ENCODE measurements at places on chromosomes 7 and 10.

GRCh38 chr10:90195288-90195840, 494.0 kb downstream of the KIF20B start:
- no peak for DNase-seq

- DNase-seq: no peak
Observed at GRCh38 chr7:124456286-124456685, 309.3 kb downstream of the GPR37 start.

- no peak for DNase-seq
Observed at GRCh38 chr7:100641860-100642533, 645 bp upstream of the TFR2 start.

GRCh38 chr10:84829131-84829530, 500.7 kb downstream of the CCSER2 start:
- DNase-seq: peak; percentile 18

- DNase-seq: peak; percentile 40
Observed at GRCh38 chr7:91892821-91893340, 12.4 kb upstream of the MTERF1 start.

- no peak for DNase-seq
Observed at GRCh38 chr7:52197221-52197620, 838.2 kb upstream of the POM121L12 start.

DNA sequence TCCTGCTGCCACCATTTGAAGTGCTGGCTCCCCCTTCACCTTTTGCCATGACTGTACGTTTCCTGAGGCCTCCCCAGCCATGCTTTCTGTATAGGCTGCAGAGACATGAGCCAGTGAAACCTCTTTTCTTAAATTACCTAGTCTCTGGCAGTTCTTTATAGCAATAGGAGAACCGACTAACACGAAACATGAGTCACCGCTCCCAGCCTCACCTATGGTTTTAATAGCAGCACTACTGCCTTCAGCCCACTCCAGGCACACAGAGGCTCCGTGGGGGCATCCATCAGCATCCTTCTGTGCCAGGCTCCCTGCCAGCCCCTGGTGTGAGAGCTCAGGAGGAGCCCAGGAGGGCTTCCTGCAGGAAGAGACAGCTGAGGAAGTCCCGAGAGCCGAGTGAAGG, 5.5 kb upstream of the ZNF316 start:
- no peak for DNase-seq

DNA sequence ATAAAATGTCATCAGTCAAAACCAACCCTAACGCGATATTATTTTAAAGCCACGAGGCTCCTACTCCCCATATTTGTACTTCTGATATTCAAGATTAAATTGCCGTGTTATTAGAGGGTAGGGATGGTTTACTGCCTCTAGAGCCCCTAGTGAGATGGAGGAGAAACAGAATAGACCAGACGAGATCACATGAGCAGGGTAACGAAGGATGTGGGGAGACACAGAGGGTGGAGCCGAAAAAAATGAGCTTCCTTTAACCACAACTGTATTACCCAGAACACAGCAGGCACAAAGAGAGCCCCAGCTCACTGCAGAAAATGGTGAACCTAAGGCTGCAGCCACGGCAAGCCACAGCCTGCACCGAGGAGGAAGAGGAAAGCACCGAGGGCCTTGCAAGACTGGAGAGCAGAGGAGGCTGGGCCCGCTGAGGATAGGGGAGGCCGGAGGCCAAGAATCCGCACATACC, 14.3 kb downstream of the ZC3HAV1 start:
- no peak for DNase-seq

GRCh38 chr10:105953861-105954260, 1210.6 kb downstream of the SORCS1 start:
- DNase-seq: no peak

- DNase-seq: no peak
Observed at GRCh38 chr7:107846324-107846723, 43.3 kb upstream of the SLC26A3 start.

DNA sequence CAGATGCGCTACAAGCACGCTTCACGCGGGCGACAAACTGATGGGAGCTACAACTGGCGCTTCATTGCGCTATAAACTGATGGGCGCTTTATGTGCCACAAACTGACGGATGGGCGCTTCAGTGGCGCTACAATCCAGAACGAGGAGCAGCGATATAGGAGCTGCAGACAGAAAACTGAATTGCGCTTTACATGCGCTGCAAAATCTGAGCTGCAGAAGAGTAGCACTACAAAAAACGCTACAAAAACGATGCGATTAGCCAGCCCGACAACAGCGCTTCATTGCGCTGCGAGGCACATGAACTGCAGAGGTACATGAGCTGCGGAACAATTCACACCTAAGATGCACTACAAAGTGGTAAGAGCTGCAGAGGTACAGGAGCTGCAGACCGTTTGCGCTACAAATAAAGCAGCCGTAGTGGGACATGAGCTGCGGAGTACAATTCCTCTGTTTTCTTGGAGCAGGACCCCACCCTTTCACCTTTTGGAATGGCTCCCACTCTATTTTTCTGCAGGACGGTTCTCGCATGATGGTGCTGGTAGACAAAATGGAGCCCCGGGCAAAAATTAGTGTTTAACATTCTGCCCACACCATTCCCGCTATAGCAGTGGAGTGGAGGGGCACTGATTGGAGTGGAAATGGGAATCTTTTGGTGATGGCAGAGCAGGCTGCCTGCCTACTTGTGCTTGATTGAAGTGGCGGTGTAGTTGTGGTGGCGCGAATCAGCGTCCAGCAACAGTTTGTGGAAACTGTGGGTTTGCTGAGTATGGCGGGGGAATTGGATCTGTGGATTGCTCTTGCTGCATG, 1.2 kb upstream of the SGCE start:
- DNase-seq: no peak

- peak; percentile 99 for DNase-seq
Observed at GRCh38 chr7:1611708-1612241, 41.9 kb upstream of the PSMG3 start.

GRCh38 chr7:40698214-40698920, 563.6 kb downstream of the SUGCT start:
- no peak for DNase-seq

DNA sequence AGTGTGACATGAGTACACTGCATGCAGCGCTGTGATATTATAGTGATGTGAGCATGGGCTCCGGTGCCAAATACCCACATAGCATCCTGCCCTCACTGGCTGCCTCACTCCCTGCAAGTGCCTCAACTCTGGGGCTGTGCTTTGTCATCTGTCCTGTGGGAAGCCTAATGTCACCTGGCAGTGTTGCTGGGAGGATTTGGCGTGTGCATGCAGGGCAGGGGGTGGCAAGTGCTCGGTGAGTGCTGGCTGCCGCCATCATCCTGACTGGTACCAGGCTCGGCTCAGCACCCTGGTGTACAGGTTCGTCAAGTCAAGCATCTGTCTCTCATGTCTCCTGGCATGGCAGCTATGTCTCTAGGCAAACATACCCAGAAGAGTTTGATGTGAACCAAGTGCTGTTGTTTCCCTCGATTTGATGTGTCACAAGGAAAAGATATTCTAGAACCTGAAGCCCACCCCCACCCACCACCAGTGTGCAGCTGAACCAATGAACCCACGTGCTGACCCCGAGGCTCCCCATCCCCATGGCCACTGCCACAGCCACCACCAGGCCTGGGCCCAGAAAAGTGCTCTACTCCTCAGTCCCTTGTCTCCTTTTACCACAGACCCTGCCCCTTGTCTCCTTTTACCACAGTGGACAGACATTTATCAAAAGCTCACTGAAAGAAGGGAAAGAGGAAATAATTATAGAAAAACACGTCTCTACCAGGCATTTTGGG, 135.8 kb downstream of the MAPK8 start:
- DNase-seq: no peak

DNA sequence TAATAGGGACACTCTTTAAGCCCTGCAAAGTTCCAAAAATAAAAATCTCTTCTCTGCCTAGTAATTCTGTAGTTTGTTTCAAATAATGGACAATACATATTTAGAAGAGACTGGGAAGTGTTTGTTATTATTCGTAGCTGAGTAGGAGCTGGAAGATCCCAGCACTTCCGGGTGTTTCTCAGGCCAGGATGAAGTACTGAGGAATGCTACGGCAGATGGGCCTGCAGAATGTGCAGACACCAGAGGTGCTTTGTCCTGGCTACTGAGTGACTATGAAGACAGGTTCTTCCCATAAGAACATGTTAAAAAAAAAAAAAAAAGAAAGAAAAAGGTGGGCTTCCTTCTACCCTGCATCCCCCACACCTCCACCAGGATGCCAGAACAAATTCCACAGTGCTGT, 36.1 kb downstream of the ETV1 start:
- DNase-seq: no peak

DNA sequence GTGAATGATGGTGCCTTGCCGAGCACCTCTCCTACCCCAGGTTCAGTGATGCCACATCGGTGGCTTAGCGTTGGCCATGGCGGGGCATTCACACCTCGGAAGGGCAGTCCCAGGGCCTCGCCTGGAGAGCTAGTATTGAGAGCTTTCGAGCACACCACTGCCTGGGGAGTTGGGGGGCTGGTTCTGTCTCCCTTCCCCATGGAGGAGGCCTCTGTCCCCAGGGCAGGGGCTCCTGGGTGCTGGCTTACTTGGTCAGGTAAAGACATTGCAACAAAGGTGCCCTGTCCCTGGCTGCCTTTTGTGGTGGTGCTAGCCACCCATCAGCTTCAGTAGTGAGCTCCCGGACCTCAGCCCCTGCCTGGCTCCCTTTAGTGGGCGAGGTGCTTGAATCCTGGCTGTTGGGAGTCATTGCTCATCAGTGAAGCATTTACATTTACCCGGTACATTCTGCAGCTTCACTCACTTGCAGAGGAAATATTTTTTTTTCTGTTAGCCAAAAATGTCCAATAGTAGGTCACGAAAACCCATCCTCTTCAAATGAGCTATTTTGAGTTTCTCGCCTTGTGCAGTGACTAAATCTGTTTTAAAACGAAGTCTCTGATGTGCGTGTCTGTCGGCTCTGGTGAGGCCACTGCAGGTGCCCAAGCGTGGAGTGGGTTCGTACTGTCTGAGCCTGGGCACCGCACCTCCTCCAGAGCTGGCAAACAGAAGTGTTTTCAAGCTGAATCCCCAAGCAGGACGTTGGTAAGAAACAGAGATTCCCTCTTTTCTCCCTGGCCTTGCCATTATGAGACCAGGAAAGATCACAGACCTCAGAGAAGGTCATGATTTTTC, 95.5 kb downstream of the INPP5A start:
- DNase-seq: no peak

DNA sequence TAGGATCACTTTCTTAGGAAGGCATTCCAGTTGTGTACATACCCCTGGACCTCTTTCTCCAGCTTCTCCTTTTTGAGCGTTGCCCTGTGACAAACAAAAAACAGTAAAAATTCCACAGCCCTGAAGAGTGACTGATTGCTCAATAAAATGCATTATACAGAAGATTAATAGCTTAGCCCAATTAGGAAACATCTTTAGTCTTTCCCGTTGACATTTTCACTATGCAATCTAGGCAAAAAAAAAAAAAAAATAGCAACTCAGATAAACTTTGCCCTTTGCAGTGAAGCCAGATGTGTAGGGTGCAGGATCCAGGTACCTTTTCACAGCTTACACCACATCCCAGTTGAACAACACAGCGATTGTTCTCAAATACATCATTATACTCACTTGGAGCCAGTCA, 17.9 kb downstream of the COL28A1 start:
- DNase-seq: no peak

DNA sequence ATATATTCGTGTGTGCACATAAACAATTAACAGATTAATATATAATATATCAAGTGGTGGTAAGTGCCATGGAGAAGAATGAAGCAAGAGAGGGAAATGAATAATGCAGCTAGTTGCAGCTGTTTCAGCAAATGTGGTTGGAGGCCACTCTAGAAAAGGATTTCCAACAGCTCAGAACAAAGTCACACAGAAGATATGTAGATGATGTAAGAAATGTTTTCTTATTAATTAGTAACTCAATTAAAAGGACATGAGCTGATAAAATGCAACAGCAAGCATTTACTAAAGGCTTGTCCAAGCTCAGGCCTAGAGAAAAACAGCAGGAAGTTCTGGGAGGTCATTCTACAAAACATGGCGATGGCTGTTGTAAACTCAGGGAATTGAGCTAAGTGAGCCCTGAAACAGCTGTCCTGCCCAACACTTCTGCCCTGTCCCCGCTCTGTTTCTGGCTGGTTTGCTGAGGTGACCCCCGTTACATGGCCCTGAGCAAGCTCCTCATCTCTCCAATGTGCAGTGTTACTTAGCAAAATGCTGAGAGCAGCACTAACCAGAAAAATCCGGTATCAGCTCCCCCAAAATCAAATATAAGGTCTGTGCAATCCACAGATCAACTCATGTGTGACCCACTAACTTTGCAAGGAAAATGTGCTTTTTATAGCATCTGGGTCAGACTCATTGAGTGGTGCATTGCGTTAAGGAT, 23.4 kb upstream of the C10orf67 start:
- peak; percentile 20 for DNase-seq

DNA sequence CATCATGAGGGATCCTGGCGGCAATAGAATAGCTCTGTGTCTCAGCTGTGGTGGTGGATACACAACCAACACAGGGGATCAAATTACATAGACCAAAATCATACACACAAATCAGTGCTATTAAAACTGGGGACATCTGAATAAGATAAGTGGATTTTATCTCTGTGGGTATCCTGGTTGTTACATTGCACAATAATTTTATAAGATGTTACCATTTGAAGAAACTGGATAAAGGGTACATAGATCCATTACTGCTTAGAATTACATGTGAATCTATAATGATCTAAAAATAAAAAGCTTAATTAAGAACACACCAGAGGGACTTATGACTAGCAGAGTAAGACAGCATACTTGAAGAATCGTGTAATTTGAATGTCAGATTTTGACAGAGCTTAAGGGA, 8.2 kb upstream of the FAM3C start:
- no peak for DNase-seq

All from RCC 7860 (cell line).